ENCODE measurements at places on chromosomes 6 and 20. TPM values are rescaled to one million over a fixed set of nuclear protein-coding genes. Genes with fewer than 3 reads are reported as not detected.

DNA sequence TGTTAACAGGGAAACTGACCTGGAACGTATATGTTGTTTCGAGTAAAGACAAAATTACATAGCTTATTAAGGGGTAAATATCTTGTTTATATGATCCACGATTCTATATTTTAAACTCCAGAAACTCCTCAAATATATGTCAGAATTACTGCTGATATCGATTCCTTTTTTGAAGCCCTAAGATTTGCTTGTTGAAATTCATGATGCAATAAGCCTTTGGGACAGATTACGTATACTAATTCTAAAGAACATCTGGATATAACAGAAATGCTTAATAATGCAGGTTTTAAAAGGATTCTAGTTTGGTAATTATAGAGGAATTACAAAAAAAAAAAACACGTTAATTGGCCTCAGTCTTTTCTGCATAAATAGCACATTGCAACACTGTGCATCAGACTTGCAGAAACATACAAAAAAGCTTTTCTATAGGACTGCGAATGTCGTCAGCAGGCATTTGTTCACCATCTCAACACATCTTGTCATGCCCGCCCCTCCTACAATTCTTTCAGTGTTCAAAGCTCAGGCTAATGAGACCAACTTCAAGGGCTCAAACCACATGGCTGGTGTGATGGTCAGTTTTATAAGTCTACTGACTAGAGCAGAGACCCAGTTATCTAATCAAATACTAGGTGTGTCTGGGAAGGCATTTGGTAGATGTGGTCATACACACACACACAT is 74.9 kb downstream of the AGPAT4 start:
- no peaks in the 10 kb centered on the region for H3K4me1 ChIP-seq
- DNase-seq = peak; percentile 37
- H3K27ac ChIP-seq = no peak overlapping the region

DNA sequence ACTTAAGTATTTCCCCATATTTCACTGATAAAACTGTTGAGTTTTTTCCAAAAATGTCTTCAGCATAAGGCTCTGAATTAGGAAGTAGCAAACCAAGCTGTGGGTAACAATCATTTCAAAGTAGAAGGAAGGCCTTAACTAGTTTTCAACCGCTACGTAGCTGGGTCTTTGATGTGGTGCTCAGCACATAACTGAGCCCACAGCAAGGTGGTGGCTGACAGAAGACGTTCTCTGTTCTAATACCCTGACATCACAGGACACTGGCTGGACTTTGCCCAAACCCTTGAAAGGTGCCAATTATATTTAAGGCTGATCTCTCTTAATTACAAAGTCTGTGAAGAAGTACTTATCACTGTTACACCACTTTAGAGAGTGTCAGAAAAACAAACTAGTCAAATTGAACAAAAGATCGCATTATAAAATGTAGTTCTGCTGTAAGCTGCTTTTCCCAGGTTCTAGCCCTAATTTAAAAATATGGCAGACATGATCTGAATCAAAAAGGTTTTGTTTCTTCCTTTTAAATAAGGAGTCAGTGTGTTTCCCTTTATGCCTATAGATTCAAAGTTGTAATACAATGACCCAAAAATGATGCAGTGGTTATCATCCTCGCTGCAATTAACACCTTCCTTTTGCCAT is 26.7 kb downstream of the MAN1A1 start:
- no peak for DNase-seq
- peaks cover 8% of the 10 kb centered on the region for H3K36me3 ChIP-seq
- H3K4me3 ChIP-seq = no peak overlapping the region
- peaks cover 7% of the 10 kb centered on the region for H3K4me1 ChIP-seq

DNA sequence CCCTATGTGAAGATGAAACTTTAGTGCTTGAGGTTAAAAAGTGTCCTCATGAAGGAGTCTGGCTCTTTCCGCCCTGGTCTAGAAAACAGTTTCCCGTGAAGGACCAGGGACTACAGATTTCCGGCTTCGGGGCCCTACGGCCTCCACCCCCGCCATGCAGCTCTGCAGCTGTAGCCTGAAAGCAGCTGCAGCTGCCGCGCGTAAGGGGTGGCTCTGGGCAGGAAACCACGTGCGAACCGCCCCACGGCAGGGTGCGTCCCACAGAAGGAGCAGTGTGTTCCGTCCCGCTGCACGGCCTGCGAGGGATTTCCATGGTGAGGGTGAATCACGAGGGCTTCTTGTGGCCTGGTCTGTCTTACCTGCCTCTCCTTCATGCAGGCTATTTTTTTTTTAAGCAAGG is 117.0 kb downstream of the ERMARD start:
- H3K4me1 ChIP-seq = no peaks in the 10 kb centered on the region
- H3K27ac ChIP-seq = no peak overlapping the region
- no peak overlapping the region for H3K4me3 ChIP-seq
- DNase-seq = peak; percentile 73
- H3K27me3 ChIP-seq = no peaks in the 10 kb centered on the region

DNA sequence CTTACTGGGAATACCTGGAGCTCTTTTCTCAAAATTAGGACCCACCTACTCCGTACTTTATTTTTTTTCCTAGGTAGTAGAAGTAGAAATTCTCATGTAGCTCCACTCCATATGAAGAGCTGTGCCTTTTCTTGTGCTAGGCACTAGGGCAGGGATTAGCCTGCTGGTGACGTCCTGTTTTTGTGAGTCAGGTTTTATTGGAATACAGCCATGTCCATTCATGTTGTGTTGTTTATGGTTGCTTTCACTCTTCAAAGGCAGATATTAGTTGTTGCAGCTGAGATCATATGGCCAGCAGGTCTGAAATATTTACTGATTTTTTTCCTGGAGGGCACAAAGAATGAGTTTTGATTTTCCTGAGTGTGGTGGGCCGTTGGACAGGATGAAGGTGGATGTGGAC is 20.5 kb downstream of the XRN2 start:
- H3K27ac ChIP-seq = peak overlapping the region; percentile 4
- H3K4me3 ChIP-seq = no peak overlapping the region
- no peak for DNase-seq
- peaks cover 3% of the 10 kb centered on the region for H3K36me3 ChIP-seq

DNA sequence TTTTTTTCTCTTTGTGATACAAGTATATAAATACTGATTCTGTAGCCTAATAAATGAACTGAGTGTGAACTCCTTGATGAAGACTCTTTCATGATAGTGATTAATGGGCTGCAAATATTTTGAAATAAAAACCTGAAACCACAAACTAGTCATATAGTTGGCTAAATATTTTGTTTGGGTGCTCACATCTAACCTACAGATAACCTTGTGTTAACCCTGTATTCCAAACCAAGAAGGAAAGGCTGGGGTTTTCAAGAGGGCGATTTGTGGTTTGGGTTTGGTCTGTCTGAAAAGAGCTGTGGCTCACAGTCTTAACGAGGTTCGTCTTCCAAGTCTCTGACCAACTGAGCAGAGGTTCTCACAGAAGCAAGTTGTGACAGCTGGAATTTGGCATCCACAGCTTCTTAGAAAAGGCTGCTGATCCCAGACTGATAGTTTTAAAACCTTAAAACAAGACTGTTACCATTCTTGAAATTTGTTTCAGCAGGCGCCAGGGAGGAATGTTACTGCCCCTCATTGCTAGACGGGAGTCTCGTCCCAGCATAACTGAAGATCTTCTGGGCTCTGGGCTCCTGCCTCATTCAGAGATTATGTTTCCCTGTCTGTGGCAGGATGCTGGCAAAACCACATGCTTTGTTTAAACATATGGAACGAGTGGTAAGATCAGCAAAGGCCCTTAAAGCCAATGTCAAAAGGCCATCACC is 736.4 kb upstream of the MARCKS start:
- H3K27ac ChIP-seq = no peak overlapping the region
- no peaks in the 10 kb centered on the region for H3K4me1 ChIP-seq
- no peak for DNase-seq
- no peak overlapping the region for H3K4me3 ChIP-seq
- H3K27me3 ChIP-seq = no peaks in the 10 kb centered on the region

DNA sequence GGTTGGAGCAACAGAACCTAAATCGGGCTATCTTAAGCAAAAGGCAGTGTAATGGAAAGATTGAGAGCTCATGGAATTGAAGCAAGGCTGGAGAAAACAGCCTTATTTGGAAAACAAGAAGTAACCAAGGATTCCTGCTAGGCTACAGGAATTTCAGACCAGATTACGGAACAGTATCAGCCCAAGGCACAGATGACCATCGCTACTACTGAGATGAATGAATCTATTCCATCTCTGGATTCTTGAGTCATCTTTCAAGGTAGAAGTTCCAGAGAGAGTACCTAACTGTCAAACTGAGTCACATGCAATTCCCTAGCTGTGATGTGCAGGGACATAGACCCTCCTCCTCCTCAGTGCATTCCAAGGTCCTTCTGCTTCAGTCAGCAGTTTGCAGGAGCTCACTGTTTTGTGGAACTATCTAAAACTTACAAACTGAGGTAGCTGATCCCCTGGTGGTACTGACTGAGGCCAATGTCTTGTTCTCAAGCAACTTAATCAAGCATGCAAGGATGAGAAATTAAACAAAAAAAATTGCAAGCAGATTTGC is 62.0 kb upstream of the SMLR1 start:
- no peak for DNase-seq
- H3K36me3 ChIP-seq = no peaks in the 10 kb centered on the region
- H3K4me3 ChIP-seq = no peak overlapping the region
- no peaks in the 10 kb centered on the region for H3K27me3 ChIP-seq
- H3K4me1 ChIP-seq = no peaks in the 10 kb centered on the region

DNA sequence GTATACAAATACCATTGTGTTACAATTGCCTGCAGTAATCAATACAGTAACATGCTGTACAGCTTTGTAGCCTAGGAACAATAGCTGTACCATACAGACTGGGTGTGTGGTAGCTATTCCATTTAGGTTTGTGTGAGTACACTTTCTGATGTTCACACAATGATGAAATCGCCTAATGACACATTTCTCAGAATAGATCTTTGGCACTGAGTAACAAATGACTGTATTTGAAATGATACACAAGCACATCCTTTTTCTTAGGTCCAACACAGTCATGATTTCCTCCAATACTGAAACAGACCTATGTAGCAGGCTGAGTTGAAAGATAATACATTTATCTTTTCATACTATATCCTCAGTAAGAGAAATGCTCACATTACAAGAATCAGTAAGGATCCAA is 13.9 kb downstream of the KHDRBS2 start:
- H3K36me3 ChIP-seq = no peaks in the 10 kb centered on the region
- H3K4me3 ChIP-seq = no peak overlapping the region
- no peaks in the 10 kb centered on the region for H3K4me1 ChIP-seq
- DNase-seq = no peak
- no peak overlapping the region for H3K27ac ChIP-seq

CGA gene
- total RNA-seq = not detected

GRCh38 chr6:113482771-113483170 is 374.4 kb upstream of the MARCKS start:
- H3K4me1 ChIP-seq = no peaks in the 10 kb centered on the region
- H3K27ac ChIP-seq = no peak overlapping the region
- no peaks in the 10 kb centered on the region for H3K36me3 ChIP-seq
- H3K27me3 ChIP-seq = no peaks in the 10 kb centered on the region
- DNase-seq = no peak

TRAPPC3L gene
- total RNA-seq = not detected

GSTA3 gene
- total RNA-seq = not detected

- H3K27me3 ChIP-seq = no peaks in the 10 kb centered on the region
- no peaks in the 10 kb centered on the region for H3K36me3 ChIP-seq
- H3K27ac ChIP-seq = no peak overlapping the region
- no peak for DNase-seq
Measured at GRCh38 chr6:71226151-71226550, 62.5 kb upstream of the OGFRL1 start.

DNA sequence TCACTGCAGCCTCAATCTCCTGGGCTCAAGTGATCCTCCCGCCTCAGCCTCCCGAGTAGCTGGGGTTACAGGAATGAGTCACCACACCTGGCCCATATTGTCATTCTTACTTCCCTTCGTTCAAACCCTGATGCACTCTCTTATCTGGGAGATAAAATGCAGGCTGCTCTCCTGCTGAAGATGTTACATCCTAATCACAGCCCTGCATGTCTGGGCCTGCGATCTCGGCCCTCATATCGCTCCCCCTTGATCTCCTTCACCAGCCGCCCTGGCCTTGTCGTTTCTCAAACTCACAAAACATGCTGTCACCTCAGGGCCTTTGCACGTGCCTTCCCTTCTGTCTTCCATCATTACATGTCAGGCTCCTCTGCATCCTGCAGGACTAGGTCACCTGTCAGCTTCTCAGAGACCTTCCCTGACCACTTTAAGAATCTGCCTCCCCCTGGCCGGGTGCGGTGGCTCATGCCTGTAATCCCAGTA is 8.8 kb upstream of the C20orf203 start:
- no peak overlapping the region for H3K4me3 ChIP-seq
- DNase-seq = no peak
- H3K4me1 ChIP-seq = peaks cover 12% of the 10 kb centered on the region
- no peaks in the 10 kb centered on the region for H3K27me3 ChIP-seq
- H3K27ac ChIP-seq = no peak overlapping the region
- no peaks in the 10 kb centered on the region for H3K36me3 ChIP-seq

TPX2 gene
- total RNA-seq = 11.4 TPM

TNF gene
- not detected for total RNA-seq

SEMG1 gene
- not detected for total RNA-seq

- no peak overlapping the region for H3K4me3 ChIP-seq
- H3K36me3 ChIP-seq = no peaks in the 10 kb centered on the region
- H3K27ac ChIP-seq = no peak overlapping the region
- no peak for DNase-seq
Measured at GRCh38 chr20:24340933-24341332, 128.5 kb upstream of the SYNDIG1 start.

MEP1A gene
- total RNA-seq = 0.43 TPM

OGFRL1 gene
- 20.4 TPM for total RNA-seq

VGLL2 gene
- 1.2 TPM for total RNA-seq

- DNase-seq = no peak
- no peaks in the 10 kb centered on the region for H3K27me3 ChIP-seq
- peaks cover 11% of the 10 kb centered on the region for H3K4me1 ChIP-seq
- no peak overlapping the region for H3K4me3 ChIP-seq
Measured at GRCh38 chr20:57535297-57535696, 10.4 kb upstream of the CTCFL start.

Data from stomach (tissue), 19 donors.